ENCODE measurements at places on chromosomes 6 and 20.

- no peak for DNase-seq
These were observed 46.8 kb downstream of the SUN5 start for GRCh38 chr20:32957459-32957858.

GRCh38 chr6:123844011-123844410 lies 40.3 kb downstream of the NKAIN2 start:
- DNase-seq, result no peak

- no peak for DNase-seq
These were observed 13.8 kb downstream of the SYNJ2 start for GRCh38 chr6:157995458-157995857.

DNA sequence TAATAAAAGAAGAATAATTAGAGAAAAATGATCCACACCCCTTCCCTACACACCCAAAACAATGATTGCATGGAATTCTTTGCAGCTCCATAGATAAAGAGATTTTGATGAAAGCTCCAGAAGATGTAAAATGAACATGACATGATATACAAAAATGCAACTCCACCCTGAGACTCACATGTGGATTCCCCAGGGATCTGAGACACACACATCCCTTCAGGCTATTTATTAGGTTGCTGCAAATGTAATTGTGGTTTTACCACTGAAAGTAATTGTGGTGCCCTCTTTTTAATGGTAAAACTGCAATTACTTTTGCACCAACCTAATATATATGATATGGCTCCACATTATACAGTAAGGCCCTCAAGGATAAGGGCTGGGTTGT lies 40.4 kb upstream of the TBC1D7 start:
- DNase-seq, result no peak

DNA sequence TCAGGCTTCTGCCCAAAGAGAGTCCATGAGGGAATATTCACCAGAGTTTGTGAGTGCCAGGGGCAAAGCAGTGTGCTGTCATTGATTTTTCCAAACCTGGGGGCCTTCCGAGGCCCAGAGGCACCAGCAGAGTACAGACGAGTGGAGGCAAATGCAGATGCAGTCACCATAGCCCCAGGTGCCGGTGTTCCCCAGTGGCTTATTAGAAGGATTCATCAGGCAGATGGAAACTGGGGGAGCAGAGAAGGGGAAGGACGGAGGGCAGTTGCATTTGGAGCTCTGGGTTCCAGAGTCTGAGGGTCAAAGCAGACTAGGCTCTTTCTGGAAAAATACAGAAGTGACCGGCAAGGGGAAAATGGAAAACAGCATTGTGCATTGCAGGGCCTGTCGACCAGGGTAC lies 184.2 kb downstream of the ANKRD60 start:
- DNase-seq, result no peak

DNA sequence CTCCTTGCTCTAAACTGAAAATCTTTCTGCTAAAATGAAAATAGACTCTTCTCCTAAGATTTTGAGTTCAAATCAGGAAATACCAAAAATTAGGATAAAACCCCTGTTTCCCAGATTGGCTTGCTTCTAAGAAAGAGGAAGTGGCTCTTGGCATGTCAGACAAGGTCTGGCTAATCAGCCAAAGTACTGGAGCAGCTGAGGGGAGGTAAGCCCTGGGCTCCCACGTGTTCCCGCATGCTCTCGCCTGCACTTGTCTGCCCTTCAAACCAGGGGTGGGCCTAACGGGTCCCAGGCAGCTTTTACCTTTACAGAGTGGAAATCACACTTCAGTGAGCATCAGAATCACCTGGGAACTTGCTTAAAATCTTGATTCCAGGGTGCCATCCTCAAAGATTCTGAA lies 43.2 kb upstream of the GABRR1 start:
- DNase-seq, result no peak

GRCh38 chr20:40563296-40563950 lies 125.6 kb downstream of the MAFB start:
- DNase-seq, result no peak

- DNase-seq, result no peak
These were observed 956.5 kb downstream of the TFAP2A start for GRCh38 chr6:9458424-9458823.

GRCh38 chr20:36122931-36123288 lies 31.6 kb upstream of the EPB41L1 start:
- no peak for DNase-seq

DNA sequence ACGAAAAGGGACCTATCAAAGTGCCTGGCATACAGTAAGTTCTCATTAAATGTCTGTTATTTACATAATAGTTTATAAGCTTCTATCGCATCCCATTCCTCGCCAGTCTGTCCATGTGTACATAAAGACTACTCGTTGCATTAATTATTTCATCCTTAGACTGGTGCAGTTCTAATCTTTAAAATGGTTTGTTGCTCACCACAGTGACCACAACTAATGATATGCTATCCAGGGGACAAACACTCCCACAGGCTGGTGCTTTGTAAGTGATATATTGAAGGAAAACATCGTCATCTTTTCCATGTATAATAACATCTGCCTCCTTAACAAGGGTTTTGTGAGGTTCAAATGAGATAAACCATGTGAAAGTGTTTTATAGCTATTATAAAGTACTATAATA lies 39.0 kb upstream of the HBS1L start:
- no peak for DNase-seq

GRCh38 chr20:35283441-35284266 lies 918 bp downstream of the EIF6 start:
- no peak for DNase-seq

DNA sequence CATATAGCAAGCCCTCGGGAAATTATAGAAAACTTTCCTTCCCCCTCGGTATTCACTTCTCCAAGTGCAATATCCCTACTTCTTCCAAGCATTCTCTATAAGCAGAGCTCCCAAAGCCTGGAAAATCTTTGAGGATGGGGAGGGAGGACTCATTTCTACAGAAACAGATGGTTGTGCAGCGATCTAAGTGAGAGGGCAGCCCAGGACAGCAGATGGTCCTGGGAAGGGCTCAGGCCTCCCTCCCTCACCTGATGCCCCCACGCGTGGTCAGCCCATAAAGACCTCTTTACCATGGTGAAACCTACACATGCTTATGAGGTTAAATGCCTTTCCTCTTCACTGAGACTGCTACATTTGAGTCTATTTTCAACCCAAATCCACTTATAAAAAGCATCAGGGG lies 319.6 kb upstream of the QKI start:
- no peak for DNase-seq

- no peak for DNase-seq
These were observed 148.2 kb downstream of the LAMA2 start for GRCh38 chr6:129031051-129031599.

DNA sequence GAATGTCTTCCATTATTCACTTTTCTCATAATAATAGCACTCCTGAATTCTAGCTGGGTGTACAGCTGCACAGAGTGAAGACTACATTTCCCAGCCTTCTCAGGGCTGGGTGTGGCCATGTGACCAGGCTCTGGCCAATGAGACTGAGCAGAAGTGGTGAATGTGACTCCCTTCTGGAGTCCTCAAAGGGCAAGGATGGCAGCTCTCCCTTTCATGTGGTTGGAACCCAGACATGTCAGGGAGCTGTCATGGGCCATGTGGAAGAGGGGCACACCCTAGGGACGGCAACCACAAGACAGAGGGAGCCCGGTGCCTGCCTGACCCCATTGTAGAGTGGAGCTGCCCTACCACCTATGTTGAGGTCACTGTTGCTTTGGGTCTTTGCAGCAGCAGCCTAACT lies 312.8 kb upstream of the SULF2 start:
- DNase-seq, result no peak

DNA sequence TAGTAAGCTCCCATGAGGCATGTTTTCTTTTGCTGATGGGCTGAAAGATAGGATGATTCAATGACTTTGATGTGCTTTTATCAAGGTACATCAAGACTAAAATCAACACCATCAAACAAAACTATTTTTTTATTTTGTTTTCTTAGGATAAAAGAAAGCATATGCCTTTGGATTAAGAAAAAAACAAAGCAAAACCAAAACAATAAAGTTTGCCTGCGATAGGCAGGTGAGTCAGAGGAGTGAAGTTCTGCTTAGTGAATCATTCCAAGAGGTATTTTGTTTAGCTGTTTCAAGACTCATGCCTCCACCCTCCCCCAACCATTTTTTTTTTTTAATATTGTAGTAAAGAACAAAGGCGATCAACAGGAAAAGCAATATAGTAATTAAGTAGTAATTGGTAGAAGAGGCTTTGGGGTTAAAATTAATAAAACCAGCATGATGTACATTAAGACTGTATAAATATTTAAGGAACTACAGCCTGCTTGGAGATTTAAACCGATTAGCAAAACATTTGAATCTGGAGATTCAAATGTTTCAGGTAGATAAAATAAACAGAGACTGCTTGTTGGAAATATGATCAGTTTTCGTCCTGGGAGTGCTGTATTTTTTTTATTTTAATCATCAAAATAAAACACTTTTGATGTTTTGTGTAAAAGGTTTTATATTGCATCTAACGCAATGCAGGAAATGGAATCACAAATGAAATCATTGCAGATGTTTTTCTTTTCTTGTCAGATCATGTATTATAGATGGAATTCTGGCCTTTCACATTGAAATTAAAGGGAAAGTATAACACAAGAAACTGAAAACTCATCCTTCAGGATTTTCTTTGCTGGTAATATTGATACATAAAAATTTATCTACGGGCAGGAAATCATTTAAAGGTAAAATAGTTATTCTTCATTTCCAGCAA lies 482.3 kb upstream of the MANEA start:
- no peak for DNase-seq

GRCh38 chr6:14040042-14040441 lies 77.5 kb upstream of the CD83 start:
- DNase-seq, result no peak

DNA sequence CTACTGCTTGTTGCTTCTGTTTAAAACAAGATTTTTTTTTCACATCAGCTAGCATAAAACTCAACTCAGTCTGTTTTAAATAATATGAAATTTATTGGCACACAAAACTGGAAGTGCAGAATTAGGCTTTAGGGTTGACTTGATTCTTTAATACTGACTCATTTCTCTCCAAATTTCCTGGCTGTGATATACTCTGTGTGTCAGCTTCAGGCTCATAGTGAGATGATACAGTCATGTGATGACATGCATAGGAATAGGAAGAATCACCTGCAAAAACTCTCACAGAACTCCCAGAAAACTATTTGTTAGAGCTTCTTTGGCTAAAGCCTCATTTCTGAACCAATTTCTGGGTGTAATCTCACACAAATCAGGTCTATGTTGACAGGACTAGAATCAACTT lies 1068.0 kb upstream of the EPHA7 start:
- no peak for DNase-seq

GRCh38 chr6:90637320-90637719 lies 50.4 kb upstream of the MAP3K7 start:
- no peak for DNase-seq

DNA sequence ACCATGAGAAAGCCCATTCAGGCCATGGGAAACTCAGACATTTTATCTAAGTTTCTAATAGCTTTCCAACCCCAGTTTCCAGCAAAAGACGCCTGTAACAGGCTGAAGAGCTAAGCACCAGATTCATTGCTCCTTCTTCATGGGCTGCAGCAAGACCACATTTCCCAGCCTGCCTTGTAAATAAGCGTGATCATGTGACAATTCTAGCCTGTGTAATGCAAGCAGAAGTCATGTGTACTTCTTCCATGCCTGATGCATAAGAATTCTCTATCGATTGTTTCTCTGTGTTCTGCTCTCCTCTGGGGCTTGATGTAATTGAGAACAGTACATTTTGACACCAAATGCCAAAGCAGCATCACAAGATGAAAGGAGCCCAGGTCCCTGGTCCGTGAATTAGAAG lies 6.8 kb downstream of the PCSK2 start:
- no peak for DNase-seq

DNA sequence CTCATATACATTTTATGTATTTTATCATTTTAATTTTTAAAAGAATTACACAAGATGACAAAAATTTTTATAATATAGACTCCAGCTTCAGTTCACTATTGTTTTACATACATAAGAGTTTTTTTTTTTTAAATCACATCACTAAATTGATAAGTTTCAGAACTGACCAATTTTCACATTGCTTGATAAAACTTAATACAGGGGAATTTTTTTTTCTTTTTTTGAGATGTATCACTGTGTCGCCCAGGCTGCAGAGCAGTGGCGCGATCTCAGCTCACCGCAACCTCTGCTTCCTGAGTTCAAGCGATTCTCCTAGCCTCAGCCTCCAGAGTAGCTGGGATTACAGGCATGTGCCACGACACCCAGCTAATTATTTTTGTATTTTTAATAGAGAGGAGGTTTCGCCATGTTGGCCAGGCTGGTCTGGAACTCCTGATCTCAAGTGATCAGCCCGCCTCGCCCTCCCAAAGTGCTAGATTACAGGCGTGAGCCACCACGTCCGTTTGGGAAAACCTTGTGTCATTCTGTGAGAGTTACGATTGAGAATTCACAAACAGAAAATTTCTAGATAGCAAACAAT lies 36.6 kb upstream of the BTN3A2 start:
- no peak for DNase-seq

GRCh38 chr20:53258741-53259140 lies 286.6 kb downstream of the TSHZ2 start:
- no peak for DNase-seq

GRCh38 chr6:116362276-116362675 lies 8.5 kb upstream of the DSE start:
- no peak for DNase-seq

DNA sequence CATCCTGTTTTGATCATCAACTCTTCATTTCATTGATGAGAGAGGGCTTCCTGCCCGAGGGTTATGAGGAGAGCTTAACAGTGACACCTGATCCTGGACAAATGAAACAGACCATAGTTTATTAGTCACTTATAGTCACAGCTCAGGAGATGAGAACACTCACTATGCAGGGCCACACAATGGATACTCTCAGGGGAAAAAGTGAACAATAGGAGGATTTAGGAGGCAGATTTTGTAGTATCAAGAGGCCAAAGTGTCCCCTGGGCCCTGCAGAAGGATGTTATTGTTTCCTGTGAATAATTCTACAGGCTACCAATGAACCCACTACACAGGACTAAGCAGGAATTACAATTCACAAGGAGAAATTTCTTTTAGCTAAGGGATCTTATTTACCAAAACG lies 772.8 kb upstream of the MAN1A1 start:
- no peak for DNase-seq
